Stimulated activated CD8-positive, alpha-beta memory T cell treated with anti-CD3 and anti-CD28 coated beads, Interleukin-4, amount 100 ng/mL, for 4 hours (primary cell): ENCODE measurements at places on chromosomes 12 and 14.

DNA sequence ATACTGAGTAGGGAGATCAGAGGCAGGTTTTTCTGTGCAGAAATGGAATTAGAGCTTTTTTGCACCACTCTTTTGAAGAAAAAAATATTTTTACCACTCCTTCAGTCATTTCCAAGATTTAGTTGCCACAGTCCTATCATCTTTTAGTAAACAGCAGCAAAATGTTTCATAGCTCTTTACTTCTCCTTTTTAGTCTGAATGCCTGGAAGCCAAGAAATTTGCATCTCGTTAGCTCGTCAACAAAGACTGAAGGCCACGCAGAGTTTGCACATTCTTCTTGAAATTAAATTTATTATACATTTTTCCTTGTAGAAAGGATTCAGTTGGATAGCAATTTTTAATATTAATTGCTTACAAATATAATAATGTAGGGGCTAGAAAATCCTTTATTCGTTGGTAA is 544.5 kb upstream of the ATP2B1 start:
- DNase-seq, result no peak

DNA sequence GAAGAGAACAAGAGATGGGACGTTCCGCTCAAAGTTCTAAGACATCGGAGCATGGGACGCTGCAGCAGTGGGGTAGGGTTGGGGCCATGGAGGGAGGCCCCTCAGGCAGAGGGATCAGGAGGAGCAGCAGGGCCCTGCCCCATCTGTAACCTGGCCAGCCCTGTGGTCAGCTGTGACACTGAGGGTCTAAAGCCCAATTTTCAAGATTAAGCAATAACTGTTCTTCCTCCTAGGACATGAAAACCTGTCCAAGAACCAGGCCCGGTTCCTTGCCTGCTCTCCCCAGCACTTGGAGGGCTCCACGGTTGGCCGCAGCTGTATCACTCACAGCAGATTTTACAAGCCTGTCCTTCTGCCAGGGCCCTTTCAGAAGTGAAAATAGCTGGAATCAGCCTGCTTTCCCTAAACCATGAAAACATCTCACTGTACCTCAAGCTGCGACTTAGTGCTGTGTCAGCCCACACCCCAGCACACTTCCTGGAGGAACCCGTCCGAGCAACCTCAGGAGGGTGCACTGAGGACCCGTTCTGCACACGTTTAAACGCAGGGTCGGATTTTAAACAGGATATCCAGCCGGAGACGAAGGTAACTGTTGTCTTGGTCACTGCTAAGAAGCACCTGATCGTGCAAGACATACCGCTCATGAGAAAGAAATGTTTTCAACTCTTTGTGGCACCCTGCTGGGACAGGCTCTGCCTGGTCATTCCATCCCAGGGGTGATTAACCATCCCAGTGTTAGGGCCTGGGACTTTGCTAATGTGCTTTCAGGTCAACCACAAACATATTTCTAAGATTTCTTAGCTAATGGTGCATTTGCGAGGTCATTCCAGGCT is 201.9 kb upstream of the DIO3 start:
- DNase-seq, result no peak

DNA sequence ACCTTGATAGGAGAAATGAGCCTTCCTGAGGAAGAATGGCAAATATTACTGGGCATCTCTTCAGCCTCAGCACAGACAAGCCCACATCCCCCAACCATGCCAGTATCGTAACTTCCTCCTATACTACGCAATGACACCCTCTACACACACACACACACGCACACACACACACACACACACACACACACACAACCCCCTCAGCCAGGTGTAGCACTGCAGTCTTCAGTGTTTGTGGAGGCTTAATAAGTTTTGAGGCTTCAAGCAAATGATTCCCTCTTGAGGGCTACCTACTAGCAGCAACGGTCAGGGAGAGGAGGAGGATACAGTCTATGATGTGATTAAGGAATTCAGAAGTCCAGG is 1.6 kb downstream of the DGKA start:
- no peak for DNase-seq

DNA sequence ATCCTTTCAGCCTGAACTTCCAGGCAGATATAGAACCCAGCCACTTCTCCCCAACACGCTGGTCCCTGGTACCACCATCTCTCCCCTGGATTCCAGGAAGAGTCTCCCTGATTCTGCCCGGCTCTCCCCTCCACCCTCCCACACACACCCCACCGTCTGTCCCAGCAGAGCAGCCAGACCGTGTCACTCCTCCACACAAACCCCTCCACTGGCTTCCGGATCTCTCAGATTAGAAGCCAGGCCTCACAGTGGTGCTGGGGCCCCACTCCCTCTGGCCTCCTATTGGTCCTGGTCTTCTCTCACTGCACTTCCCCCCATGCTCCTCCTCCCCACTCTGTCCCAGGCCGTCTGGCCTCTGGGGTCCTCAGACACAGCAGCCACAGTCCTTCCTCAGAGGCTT is 52.4 kb upstream of the CDKN3 start:
- DNase-seq, result no peak

DNA sequence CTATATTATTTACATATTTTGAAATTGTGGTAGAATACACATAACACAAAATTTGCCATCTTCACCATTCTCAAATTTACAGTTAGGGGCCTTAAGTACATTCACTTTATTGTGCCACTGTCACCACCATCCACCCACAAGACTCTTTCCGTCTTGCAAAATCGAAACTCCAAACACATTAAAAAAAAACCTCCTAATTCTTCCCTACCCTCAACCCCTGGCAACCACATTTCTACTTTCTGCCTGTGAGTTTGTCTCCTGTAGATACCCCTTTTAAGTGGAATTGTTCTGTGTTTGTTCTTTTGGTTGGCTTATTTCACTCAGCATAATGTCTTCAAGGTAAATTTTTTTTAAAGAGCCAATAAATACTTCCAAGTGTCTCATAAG is 31.6 kb upstream of the AMIGO2 start:
- DNase-seq, result no peak

GRCh38 chr12:93853698-93854478 is 176.7 kb downstream of the CRADD start:
- no peak for DNase-seq

- no peak for DNase-seq
Measured at GRCh38 chr12:53113136-53113705, 9.9 kb downstream of the SOAT2 start.

- no peak for DNase-seq
Measured at GRCh38 chr14:96189281-96189711, 15.3 kb upstream of the BDKRB2 start.

DNA sequence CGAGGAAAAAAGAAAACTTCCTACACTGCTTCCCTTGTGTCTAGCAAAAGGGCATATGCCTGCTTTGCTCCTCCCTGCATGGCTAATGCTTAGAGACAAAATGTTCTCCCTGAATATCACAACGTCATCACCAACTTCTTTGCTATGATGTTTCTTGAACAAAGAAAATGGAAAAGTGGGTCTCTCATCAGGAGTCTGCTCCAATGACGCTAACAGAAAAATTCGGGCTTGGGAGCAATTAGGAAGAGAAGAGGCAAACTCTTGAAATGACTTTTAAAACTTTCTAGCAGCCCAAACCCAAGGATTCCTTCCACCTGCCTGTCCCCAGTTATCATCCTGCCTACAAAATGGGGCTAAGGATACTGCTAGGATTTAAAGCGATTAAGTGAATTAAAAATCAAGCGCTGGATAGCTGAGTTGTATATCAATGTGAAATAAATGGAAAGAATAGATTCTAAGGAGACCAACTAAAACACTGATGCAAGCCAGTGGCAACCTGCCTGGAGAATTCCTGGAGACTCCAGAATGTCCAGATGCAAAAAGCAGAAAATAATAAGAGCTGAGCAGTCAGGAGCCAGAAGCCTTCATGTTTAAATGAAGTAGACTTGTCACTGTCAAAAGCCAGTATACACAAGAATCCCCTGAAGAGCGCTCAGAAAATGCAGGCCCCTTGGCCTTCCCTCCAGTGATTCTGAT is 183.8 kb downstream of the DPF3 start:
- no peak for DNase-seq

GRCh38 chr12:41067941-41068645 is 120.0 kb upstream of the PDZRN4 start:
- no peak for DNase-seq

- DNase-seq, result no peak
Measured at GRCh38 chr12:46516933-46517578, 144.5 kb upstream of the SLC38A2 start.

- DNase-seq, result no peak
Measured at GRCh38 chr14:36856095-36856878, 194.6 kb downstream of the PAX9 start.

GRCh38 chr12:125005652-125006051 is 12.2 kb downstream of the BRI3BP start:
- no peak for DNase-seq

DNA sequence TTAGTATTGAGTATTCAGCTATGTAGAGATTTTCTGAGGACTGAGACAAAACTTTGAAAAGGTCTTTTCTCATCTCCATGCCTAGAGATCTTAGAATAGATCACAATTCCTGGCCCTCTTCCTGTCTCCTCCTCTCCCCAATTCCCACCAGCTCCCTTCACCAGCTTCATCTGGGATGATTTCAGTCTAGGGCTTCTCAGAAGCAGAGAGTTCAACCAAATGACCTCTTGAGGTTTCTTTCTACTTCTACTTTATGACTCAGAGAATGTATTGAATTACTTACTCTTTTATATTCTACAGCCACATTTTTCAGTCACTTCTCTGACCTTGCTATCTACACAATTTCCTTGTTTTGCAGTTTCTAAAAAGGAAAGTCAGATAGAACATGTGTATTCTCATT is 19.4 kb upstream of the SNX6 start:
- no peak for DNase-seq

GRCh38 chr12:128047266-128048060 is 219.5 kb upstream of the TMEM132C start:
- DNase-seq, result no peak

GRCh38 chr12:98869886-98870503 is 224.9 kb downstream of the APAF1 start:
- no peak for DNase-seq

GRCh38 chr14:82047777-82048470 is 514.3 kb upstream of the SEL1L start:
- no peak for DNase-seq

GRCh38 chr14:75011356-75011994 is 8.8 kb downstream of the EIF2B2 start:
- no peak for DNase-seq

GRCh38 chr12:113512568-113512967 is 40.9 kb upstream of the LHX5 start:
- no peak for DNase-seq

- DNase-seq, result no peak
Measured at GRCh38 chr14:72636094-72636493, 257.8 kb downstream of the DPF3 start.

GRCh38 chr12:119176267-119177055 is 2.3 kb upstream of the HSPB8 start:
- no peak for DNase-seq

DNA sequence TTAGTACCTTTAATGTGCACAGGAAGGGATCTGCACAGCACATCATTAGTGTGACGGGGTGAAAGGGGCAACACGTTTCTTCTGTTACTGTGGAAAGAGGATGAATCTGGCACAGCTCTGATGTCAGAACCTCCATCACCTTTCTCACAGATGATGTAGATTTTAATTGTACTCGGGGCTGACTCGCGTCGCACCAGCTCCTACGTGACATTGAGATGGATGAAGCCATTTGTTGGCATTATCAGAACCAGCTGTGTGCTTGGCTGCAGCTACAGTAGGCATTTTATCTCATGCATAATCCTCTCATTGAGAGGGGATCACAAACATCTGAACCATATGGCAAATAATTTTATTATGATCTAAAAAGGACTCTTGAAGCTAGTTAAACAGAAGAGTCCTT is 173.6 kb downstream of the PDZRN4 start:
- DNase-seq, result no peak

DNA sequence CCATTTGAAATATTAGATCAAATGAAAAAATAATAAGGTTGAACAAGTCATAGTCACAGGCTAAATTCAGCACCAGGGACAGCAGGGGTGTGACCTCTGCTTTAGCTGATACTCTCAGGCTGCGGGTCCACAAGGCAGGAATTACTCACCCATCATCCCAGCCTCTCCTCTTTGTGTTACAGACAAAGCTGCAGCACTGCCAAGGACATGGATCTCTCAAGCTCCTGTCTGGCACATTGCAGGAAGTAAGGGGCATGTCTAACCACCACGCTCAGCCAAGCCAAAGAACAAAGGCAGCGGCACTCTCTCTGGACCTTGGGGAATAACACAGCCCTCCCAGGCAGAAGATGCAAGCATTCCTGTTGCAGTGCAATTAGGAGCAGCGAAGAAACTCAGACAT is 783.8 kb downstream of the VRK1 start:
- no peak for DNase-seq

- DNase-seq, result no peak
Measured at GRCh38 chr14:88842414-88842813, 18.0 kb downstream of the TTC8 start.

GRCh38 chr12:104501660-104502059 is 44.9 kb downstream of the CHST11 start:
- no peak for DNase-seq
